ENCODE measurements at places on chromosomes 3 and 15.

GRCh38 chr3:138806376-138807080 lies 28.2 kb downstream of the PIK3CB start:
- no peaks in the 10 kb centered on the region for H3K4me1 ChIP-seq
- H3K36me3 ChIP-seq = no peaks in the 10 kb centered on the region
- H3K27ac ChIP-seq = no peak overlapping the region
- H3K27me3 ChIP-seq = no peaks in the 10 kb centered on the region
- no peak for DNase-seq

GRCh38 chr3:51388286-51389029 lies 2.6 kb upstream of the RBM15B start:
- no peaks in the 10 kb centered on the region for H3K27me3 ChIP-seq
- H3K27ac ChIP-seq = no peak overlapping the region
- no peak overlapping the region for H3K4me3 ChIP-seq

GRCh38 chr15:25416693-25417092 lies 22.1 kb downstream of the UBE3A start:
- no peak overlapping the region for H3K4me3 ChIP-seq
- H3K36me3 ChIP-seq = peaks cover 3% of the 10 kb centered on the region
- no peaks in the 10 kb centered on the region for H3K27me3 ChIP-seq
- H3K27ac ChIP-seq = no peak overlapping the region
- H3K4me1 ChIP-seq = no peaks in the 10 kb centered on the region

DNA sequence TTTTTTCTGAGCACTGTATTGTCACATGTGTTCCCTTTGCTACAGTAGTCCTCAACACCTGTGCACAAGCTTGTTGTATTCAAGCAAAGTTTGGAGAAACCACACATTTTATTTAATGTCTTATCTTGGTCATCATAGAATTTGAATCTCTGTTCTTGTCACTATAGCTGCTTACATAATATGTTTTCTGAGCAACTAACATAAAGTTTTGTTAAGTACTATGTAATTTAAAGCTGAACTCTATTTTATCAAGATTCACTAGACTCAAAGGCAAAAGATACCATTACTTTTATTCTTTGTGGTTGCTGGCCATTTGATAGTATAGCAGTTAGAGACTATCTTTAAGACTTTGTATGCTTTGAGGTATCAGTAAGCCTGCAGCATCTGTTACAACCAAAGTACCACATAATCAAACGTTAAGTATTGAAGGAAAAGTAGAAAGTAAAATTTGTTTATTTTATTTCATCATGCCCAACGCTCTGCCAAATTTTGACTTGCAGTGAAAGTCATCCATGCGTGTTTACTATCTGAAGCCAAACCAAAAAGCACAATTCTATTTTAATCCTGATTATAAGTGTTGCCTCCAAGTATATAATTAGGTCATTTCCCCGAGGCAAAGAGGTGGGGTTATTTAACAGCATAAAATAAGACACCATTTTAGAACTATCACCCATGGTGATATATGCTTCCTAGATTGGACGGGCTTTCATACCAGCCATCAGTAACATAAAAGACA lies 10.3 kb upstream of the ABHD10 start:
- DNase-seq = no peak
- no peak overlapping the region for H3K27ac ChIP-seq
- no peaks in the 10 kb centered on the region for H3K27me3 ChIP-seq
- no peaks in the 10 kb centered on the region for H3K36me3 ChIP-seq
- no peak overlapping the region for H3K4me3 ChIP-seq

- H3K27me3 ChIP-seq = no peaks in the 10 kb centered on the region
- no peak overlapping the region for H3K27ac ChIP-seq
- peaks cover 25% of the 10 kb centered on the region for H3K36me3 ChIP-seq
- H3K4me3 ChIP-seq = no peak overlapping the region
Observed at GRCh38 chr15:28130651-28131050, 31.5 kb upstream of the OCA2 start.

DNA sequence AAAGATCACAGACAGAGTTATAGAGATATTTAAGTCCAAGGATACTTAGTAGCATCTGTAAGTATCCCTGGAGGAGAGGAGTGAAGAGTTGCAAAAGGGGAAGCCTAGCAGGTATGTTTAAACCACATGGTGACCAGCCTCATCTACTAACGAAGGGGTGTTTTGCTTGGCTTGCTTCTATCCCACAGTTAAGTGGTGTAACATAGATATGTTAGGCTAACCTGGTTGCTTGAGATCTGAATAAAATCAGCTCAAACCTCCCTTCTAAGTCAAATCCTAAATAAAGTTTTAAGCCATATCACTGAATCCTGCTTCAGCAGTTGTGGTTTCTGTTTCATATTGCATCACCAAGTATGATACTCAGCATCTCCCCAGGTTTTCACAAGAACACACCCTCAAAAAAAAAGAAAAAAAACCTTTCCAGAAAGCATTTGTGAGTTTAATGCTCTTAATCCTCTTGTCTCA lies 880.2 kb downstream of the ROBO1 start:
- no peaks in the 10 kb centered on the region for H3K36me3 ChIP-seq
- H3K4me1 ChIP-seq = no peaks in the 10 kb centered on the region
- no peak overlapping the region for H3K4me3 ChIP-seq

GRCh38 chr15:63446255-63446654 lies 58.1 kb upstream of the USP3 start:
- H3K27ac ChIP-seq = no peak overlapping the region
- peaks cover 4% of the 10 kb centered on the region for H3K4me1 ChIP-seq

DNA sequence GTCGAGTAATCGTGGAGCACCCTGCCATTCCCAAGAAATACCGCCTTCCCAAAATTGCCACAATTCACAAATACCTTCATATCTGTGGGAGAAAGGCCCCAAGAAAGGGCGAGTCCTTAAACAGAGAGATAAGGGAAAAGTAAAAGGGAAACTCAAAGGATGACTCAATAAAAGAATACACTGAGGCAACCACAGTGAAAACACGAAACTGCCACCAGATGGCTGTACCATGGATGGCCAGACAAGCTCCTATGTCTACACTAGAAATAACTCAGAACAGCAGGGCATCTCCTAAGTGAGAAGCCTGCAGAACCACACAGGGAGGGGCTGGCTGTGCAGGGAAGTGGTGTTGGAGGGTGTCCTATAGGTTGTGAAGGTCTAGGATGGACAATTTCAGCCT lies 25.0 kb downstream of the SRGAP3 start:
- DNase-seq = peak; percentile 10
- no peak overlapping the region for H3K27ac ChIP-seq
- H3K4me3 ChIP-seq = no peak overlapping the region
- H3K27me3 ChIP-seq = no peaks in the 10 kb centered on the region
- H3K36me3 ChIP-seq = no peaks in the 10 kb centered on the region
- peaks cover 8% of the 10 kb centered on the region for H3K4me1 ChIP-seq

- no peak overlapping the region for H3K4me3 ChIP-seq
- no peak overlapping the region for H3K27ac ChIP-seq
- H3K36me3 ChIP-seq = no peaks in the 10 kb centered on the region
- H3K27me3 ChIP-seq = peaks cover 19% of the 10 kb centered on the region
Observed at GRCh38 chr15:96398776-96399175, 68.3 kb downstream of the NR2F2 start.

- H3K27me3 ChIP-seq = peaks cover 9% of the 10 kb centered on the region
- H3K27ac ChIP-seq = no peak overlapping the region
- peak; percentile 16 for DNase-seq
- peak overlapping the region; percentile 58 for H3K4me3 ChIP-seq
- H3K4me1 ChIP-seq = no peaks in the 10 kb centered on the region
- H3K36me3 ChIP-seq = no peaks in the 10 kb centered on the region
Observed at GRCh38 chr15:88704791-88705768, 66.3 kb downstream of the ISG20 start.

DNA sequence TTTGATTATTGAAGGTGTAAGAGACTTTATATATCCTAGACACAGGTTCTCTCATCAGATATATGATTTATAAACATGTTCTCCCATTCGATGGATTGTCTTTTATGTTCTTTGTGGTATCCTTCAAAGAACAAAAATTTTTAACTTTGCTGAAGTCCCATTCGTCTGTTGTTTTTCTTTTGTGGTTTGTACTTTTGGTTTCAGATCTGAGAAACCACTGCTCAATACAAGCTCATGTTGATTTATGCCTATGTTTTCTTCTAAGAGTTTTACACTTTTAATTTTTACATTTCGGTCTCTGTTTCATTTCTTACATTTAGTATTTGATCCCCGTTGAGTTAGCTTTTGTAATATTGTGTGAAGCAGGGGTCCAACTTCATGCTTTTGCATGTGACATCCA lies 103.3 kb upstream of the SPRED1 start:
- peak; percentile 6 for DNase-seq
- H3K27me3 ChIP-seq = no peaks in the 10 kb centered on the region
- H3K27ac ChIP-seq = no peak overlapping the region
- no peaks in the 10 kb centered on the region for H3K4me1 ChIP-seq
- no peaks in the 10 kb centered on the region for H3K36me3 ChIP-seq
- H3K4me3 ChIP-seq = no peak overlapping the region

GRCh38 chr3:141331377-141332318 lies 36.7 kb upstream of the ZBTB38 start:
- no peaks in the 10 kb centered on the region for H3K36me3 ChIP-seq
- H3K27ac ChIP-seq = peak overlapping the region; percentile 28
- no peak overlapping the region for H3K4me3 ChIP-seq
- H3K4me1 ChIP-seq = no peaks in the 10 kb centered on the region

DNA sequence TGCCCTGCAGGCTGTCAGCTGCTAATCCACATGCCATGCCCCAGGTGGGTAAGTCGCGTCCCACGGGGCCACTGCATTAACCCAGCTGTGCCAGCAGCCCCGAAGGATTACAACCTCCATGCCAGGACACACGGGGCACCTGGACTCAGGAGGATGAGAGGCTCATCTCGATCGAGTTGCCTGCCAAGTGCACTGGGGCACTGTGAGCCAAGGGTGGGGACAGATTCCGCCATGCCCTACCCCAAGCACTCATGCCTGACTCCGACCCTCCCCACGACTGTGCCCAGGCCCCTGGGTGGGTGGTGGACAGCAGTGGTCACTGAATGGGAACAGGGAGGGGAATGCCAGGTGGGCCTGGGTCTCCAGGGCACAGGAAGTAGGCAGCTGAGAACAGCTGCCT lies 20.7 kb upstream of the SNRPA1 start:
- no peak for DNase-seq
- peaks cover 9% of the 10 kb centered on the region for H3K4me1 ChIP-seq
- no peak overlapping the region for H3K4me3 ChIP-seq
- no peak overlapping the region for H3K27ac ChIP-seq
- peaks cover 59% of the 10 kb centered on the region for H3K27me3 ChIP-seq
- H3K36me3 ChIP-seq = no peaks in the 10 kb centered on the region

DNA sequence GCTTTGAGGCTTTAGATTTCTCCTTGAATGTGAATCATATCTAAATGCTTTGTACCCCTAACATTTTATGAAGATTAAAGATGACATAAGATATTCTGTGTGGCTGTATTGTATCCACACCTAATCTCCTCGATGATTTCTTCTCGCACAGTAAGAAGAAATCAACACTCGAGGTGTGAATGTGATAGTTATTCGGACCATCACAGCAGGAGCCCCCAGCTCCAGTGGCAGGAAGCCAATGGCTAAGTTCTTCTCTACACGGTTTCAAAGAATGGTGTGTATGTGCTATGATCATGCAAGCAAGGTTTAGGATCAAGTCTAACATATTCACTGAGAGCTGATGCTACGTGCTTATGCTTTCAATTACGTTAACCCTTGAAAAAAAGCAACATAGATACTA lies 271.0 kb downstream of the SUCLG2 start:
- no peaks in the 10 kb centered on the region for H3K4me1 ChIP-seq
- H3K36me3 ChIP-seq = no peaks in the 10 kb centered on the region
- no peak overlapping the region for H3K4me3 ChIP-seq

DNA sequence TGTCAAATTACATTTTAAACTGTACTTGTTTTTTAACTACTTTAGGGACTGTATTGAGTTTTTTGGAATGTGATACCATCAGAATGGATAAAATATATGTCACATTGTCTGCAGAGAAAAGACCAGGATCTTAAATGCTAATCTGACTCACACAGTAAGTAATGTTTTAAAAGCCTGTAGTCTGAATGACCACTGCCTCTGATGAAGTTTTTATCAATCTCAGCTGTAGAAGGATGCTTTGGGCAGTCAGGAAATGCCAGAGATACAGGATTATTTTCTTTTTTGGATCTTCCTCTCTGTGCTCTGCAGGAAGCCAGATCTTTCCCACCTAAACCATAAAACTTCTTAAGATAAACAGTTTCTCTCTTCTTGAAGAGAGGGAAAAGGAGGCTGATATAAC lies 73.1 kb upstream of the PRTG start:
- H3K4me3 ChIP-seq = no peak overlapping the region
- no peak for DNase-seq
- H3K36me3 ChIP-seq = no peaks in the 10 kb centered on the region
- H3K4me1 ChIP-seq = no peaks in the 10 kb centered on the region

GRCh38 chr3:129034642-129035041 lies 25.9 kb upstream of the GP9 start:
- peak; percentile 33 for DNase-seq
- no peak overlapping the region for H3K27ac ChIP-seq
- H3K27me3 ChIP-seq = no peaks in the 10 kb centered on the region
- H3K36me3 ChIP-seq = peaks cover 9% of the 10 kb centered on the region
- H3K4me1 ChIP-seq = no peaks in the 10 kb centered on the region
- no peak overlapping the region for H3K4me3 ChIP-seq

DNA sequence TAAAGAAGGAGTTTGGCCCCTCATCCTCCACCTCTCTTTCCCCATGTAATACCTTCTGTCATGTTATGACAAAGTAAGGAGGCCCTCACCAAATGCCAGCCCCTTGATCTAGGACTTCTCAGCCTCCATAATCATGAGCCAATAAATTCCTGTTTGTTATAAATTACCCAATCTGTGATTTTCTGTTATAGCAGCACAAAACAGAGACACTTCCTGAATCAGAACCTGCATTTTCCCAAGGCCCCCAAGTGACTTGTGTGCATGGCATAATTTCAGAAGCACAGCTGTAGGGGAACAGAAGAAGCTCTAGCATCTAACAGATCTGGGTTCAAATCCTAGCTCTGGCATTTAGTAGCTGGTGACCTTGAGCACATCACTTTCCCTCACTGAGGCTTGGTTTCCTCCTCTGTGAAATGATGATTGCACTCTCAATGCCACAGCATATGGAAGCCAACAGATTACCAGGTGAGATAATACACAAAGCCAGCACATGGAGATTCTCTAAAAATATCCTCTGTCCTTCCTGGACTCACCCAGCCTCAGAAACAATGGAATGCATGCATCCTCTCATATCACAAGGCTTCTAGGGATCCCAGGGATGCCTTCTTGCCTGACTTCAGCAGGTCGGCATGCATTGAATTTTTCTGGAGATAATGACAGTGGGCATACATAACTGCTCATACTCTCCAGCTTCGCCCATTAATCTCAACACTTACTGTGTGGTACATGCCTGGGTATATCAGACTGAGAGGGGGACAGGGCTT lies 26.3 kb downstream of the TLNRD1 start:
- DNase-seq = no peak
- peaks cover 32% of the 10 kb centered on the region for H3K4me1 ChIP-seq
- no peak overlapping the region for H3K4me3 ChIP-seq
- H3K27me3 ChIP-seq = no peaks in the 10 kb centered on the region

GRCh38 chr3:41137686-41138111 lies 61.6 kb upstream of the CTNNB1 start:
- H3K27me3 ChIP-seq = no peaks in the 10 kb centered on the region
- H3K36me3 ChIP-seq = no peaks in the 10 kb centered on the region
- H3K4me1 ChIP-seq = no peaks in the 10 kb centered on the region
- no peak overlapping the region for H3K27ac ChIP-seq
- peak; percentile 14 for DNase-seq
